Stimulated activated CD8-positive, alpha-beta memory T cell treated with anti-CD3 and anti-CD28 coated beads, Interleukin-12 subunit alpha, Interleukin-12 subunit beta, amount 100 ng/mL, for 4 hours (primary cell): ENCODE measurements at places on chromosomes 1 and 21.

GRCh38 chr1:41913014-41913413 lies 5.7 kb downstream of the HIVEP3 start:
- DNase-seq: no peak

DNA sequence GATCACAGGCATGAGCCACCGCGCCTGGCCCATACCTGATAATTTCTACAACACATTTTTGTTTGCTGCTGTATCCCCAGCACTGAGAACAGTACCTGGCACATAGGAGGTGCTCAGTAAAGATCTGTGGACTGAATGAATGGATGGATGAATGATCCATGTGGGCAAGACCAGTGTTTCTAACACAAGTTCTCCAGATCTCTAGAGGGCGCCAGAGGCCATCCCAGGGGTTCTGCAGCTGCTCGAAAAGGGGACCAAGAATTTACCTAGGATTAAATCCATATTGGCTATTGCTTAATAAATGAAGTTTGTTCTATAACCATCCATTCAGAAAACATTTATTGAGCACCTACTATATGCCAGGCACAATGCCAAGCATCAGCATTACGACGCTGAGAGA lies 167.7 kb downstream of the ACTL8 start:
- no peak for DNase-seq

DNA sequence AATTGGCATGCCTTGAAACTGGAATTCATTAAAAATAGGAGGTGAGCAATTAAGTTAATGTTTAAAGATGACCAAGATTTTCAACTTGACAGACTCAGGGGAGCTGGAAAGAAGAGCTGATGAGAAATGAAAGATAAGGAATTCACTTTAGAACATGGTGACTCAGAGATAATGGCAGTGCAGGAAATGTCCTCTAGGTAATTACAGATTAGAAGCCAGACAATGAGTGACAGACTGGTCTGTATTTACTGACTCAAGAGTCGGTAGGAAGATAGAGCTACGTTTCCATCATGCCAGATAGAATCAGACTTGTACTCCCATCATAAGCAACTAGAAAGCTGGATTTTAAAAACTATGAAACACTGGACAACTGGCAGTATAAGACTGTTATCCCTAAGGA lies 151.6 kb downstream of the AJAP1 start:
- no peak for DNase-seq

DNA sequence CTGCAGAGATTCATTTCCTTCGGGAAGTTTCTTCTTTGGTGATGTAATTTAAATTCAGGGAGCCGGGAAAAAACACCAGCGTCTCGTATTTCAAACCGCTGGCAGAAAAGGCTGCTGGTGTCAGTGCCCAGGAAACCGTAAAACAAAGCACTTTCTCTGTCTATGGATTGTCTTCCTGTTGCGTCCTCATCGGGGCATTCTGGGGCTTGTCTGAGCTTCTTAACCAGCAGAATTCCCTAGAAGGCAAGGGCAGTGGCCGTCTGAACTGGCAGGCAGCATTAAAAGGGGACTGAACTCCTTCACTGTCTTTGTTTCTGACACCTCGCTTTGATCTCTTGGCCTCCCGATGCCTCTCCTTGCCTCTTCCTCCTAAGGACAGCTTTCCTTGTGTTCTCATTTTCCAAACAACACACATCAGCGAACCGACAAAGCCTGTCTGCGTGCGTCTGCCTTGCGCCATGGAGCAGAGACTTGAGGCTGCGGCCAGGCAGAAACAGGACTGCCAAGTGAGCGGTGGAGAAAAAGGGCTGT lies 391.6 kb upstream of the VAMP3 start:
- DNase-seq: no peak

DNA sequence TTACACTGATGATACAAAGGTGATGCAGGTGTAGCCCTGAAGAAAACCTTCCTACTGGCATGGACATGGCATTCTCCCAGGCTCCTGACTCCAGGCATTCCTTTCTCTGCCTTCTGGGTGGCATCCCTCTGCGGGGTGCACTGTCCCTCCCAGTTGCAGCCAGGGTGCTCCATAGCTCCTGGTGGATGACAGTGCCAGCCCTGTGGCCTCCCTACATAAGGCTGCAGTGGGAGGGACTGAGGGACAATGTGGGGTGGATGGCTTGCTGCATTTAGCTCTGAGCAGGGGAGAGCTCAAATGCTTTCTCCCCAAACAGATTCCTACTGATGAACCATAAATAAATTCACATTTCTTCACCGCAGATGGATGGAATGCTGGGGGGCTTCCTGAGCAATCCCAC lies 97.0 kb upstream of the GJB5 start:
- DNase-seq: no peak

DNA sequence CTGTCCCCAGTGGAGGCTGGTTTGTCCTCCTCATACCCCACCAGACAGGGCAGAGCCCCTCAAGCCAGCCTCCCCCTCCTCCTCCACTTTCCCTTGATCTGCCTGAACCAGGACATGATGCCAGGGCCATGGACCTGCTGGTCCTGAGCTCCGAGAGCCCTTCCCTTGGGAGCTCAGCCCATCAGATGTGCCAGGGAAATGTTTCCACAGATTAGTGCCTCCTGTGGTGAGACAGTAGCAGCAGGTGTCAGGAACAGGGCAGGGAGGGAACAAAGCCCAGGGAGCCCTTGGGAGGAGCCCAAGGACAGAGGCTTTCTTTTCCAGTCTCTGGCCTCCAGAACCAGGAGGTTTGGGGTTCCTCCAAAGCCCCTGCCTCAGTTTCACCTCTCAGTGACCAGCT lies 14.6 kb upstream of the SLC41A1 start:
- DNase-seq: no peak

DNA sequence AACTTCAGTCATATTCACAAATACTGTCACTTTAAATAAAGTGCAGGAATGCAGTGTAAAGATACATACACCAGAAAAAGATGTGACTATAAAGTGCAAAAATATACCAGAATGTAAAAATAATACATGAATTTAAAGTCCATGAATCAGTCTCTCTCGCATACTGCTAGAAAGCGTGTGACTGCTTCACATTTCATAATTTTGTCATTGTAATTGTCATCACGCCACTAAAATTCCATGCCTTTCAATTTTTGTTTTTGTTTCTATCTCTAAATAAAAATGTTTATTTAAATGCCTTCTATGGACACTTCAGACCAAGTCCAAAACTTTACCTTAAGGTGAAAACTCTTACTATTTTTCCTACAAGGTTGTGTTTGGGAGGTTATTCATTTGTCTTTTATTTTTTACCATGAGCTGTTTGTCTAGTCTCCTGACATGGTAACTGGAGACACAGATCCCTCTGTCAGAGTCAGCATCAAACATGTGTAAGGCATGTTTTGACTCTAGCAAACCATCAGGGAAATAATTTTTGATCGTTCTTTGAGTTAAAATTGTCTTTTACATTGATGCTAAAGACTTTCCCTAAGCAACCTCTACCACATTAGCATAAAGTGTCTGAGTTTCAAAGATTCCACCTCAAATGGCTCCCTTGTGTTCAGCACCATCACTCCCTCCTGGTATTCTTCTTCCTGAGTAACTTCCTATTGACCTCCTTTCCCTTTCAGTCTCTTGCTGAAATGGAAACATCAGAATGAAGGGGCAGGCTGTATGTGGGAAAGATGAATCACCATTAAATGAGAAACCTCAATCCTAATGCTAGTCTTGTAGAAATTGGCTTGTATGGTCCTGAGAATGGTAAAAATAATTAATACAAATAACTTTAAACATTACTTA lies 14.0 kb upstream of the AIM2 start:
- DNase-seq: no peak

DNA sequence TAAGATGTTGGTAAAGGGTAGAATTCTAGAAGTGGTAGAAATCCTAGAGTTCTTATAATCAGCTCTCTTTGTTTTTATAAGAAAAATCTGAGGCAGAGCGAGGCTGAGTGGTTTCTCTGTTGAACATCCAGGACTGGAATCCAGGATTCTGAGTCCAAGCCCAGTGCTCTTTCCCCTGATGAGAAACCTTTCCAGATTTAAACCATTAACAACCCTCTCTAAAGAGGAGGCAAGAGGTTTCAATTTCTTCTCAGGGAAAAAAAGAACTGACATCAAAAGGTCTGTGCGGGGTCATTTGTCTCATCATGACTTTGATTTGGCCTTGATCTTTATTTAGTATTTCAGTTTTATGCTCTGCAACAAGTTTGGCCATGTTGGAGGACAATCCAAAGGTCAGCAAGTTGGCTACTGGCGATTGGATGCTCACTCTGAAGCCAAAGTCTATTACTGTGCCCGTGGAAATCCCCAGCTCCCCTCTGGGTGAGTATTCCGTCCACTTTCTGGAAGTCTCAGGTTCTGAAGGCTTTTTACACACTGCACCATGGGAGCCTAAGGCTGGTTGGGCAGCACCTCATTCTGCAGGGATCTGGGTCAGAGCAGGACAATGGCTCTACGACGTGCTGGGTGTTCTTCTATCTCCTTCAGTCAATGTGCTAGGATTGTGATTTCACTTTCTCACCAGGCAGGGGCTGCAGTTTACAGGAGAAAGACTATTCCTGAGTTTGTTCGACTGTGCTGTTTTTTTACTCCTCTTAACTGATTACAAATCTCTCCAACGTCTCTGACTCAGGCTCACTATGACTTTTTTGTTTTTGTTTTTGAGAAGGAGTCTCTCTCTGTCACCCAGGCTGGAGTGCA lies 18.9 kb upstream of the CCT8 start:
- DNase-seq: no peak

DNA sequence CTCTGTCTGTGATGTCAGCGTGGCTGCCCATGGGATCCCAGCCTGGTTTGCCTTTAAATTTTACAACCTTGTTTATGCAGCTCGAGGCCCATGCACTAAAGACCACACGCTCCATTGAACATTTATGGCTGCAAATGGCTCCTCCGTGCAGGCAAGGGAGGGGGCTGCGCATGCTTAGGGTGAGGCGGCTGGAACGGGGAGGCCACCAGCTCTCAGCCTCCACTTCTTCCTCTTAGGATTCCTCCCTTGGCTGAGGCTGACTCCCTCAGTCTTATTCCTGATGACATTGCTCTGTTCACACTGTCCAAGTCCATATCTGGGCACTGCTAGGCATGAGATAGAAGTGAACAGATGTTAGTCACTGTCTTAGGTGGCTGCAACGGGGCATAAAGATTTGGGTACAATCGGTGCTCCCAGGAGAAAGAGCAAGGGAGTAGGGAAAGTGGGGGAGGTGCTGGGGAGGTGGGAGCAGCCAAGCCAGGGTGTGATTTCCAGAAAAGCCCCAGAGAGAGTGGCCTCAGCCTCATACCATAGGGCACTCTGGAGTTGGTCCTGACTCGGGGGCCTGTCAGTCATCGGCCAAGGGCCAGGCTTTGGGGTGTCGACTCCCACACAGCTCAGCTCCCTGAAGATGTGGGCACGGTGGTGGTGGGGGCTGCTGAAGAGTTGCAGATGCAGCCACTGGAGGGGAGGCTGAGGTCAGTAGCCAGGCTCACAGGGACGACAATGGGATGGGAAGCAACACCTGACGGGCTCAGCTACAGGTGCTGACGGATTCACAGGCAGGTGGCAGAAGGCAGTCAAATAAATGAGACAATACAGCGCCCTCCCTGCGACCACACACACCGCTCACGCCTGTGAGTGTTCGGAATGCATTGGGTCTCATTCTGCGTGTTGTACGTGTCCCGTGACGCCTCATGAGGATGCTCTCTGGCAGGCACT lies 37.3 kb upstream of the ACTL8 start:
- no peak for DNase-seq

DNA sequence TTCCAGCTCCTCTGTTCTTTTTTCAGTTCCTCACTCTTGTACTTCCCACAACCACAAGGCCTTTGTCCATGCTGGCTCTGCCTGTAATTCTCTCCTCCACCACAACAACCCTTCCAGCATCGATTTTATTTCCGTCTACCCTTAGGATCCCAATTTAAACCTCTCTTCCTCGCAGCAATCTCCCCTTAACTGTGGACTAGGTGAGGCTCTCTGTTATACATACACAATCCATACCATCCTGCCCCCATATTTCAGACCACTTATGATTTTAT lies 90.4 kb upstream of the ZC3H11B start:
- DNase-seq: no peak

DNA sequence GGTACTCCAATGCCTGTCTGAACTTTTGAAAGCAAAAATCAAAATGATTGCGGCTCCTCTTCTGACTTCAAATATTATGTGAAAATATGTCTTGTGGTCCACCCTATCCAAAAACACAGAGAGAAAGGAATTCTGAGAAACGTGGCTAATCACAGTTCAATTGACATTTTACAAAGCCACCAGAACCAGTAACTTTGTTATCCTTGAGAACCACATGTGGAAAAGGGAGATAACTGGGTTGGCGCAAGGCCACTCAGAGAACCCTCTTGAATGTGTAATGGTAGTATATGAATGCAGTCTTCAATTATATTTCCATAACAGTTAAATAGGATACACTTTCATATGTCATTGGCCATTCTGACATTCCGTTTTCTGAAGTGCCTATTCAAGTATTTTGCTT lies 1030.0 kb upstream of the TMPRSS15 start:
- DNase-seq: no peak

GRCh38 chr1:87393445-87394085 lies 64.9 kb downstream of the LMO4 start:
- no peak for DNase-seq

GRCh38 chr1:94350350-94350924 lies 67.8 kb upstream of the ABCD3 start:
- DNase-seq: no peak

DNA sequence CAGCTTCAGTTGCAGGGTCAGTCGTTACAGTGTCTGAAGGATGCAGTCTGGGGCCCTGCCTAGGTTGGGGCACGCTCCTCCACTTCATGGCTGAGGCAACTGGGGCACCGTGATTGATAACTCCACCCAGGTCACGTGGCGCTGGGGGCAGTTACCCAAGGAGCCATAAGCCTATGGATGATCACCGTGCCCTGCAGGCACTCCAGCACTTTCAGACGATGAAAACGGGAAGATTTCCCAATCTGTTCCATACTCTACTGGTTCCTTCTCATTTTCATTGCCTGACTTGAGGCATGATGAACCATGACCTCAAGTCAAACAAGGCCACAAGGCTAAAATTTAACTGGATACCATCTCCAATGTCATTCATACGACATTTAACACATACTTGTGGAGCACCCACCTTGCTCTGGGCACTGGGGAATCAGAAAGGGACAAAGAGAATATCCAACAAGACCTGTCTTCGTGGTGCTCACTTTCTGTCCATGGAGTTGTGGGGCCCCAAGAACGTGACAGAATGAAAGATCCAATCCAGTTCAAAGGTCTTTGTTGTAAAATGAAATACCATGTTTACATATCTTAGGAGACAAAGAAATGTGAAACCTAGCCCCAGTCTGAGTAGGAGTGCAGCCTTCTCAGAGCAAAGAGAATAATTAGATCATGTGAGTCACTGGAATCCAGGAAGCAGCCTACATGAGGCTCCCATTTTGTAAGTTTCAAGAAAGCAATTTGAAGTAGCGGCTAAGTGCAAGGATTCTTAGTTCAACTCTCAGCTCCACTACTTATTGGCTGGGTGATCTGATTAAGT lies 39.4 kb upstream of the SPOCD1 start:
- DNase-seq: no peak

- DNase-seq: no peak
These were observed 142.0 kb upstream of the C1orf105 start for GRCh38 chr1:172278478-172278877.

DNA sequence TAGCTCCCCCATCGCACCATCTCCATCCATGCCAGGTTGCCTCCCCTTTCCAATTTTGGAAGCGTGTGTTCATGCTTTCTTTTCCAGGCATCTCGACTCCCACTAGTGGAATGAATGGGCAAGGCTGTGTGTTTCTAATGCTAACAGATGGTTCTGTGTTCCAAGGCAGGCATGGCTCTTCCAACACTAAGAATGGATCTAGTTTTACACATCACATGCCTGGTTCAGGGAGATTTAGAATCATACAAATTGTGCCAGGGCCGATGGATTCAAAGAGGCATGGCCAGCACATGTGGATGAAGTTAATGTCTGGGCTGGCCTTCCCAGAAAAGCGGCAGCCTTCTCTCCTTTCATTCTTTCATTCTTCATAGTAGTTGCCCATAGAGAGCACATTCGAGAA lies 438.7 kb downstream of the PRDM2 start:
- DNase-seq: no peak
